ENCODE measurements at places on chromosomes 1 and 21.

GRCh38 chr1:212879947-212880690 lies 22.0 kb downstream of the FLVCR1 start:
- no peak for DNase-seq

DNA sequence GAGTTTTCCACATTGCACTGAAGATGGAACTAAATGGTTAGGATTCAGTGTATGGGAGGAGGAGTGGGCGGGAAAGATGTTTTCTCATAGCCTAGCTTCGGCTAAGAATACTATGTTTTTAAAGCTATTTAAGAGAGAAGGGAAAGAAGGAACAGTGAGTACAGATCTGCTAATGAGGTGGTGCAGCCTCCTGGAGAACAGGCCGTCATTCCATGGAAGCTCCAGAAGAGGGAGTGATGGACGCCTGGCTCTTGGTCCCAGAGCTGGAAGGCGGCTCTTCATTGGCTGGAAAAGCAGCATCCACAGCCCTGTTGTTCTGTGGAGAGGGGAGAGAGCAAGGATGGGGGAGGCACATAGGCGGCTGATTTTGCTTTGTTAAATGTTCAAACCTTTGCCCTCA lies 6.9 kb downstream of the CAMK1G start:
- no peak for DNase-seq

- no peak for DNase-seq
Observed at GRCh38 chr1:67747671-67748546, 62.9 kb downstream of the GADD45A start.

DNA sequence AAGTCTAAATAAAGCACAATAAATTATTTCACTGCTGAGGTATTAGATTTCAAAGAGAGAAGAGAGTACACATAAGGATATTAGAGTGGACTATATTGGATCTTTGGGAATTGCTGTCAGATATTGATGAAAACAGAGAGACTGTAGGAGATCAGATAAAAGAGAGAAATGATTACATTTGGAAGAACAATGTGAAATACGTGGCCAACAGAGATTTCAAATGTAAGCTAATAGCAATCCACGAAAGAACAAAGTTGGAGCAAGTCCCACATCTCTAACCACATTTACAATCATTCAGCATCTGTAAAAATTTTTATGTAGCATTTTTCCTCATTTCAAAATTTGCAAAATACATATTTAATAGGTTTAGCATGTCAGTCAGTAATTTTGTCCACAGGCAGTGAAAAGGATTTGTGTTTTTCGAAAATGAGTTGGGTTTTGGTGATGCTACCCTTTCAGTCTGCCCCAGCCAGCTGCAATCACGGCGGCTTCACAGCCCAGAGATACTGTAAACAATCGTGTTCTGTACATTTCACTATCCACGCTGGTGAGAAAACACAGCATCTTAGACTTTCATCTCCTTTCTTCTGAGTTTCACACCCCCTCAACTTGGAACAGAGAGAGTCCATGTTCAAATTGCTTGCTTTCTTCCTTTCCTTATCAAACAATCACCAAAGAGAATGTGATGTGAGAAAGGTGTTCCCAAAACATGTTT lies 209.1 kb upstream of the LYPLAL1 start:
- DNase-seq = no peak

GRCh38 chr1:226870026-226870400 lies 403 bp upstream of the PSEN2 start:
- DNase-seq = no peak

DNA sequence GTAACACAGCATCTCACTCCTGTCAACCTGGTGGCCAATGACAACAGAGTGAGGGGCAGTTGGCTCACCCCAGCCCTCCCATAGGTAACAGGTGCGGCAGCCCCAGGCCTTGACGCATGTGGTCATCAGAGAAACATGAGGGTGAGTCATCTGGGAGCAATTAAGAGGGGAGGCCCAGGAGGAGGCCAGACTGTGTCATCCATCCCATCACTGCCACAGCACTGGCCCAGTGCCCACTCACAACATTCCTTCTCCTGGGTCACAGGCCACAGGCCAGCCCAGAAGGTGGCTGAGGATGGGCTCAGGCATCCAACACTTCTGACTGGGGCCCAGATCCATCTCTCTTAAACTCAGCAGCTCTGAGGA lies 17.1 kb downstream of the TEX35 start:
- DNase-seq = no peak

DNA sequence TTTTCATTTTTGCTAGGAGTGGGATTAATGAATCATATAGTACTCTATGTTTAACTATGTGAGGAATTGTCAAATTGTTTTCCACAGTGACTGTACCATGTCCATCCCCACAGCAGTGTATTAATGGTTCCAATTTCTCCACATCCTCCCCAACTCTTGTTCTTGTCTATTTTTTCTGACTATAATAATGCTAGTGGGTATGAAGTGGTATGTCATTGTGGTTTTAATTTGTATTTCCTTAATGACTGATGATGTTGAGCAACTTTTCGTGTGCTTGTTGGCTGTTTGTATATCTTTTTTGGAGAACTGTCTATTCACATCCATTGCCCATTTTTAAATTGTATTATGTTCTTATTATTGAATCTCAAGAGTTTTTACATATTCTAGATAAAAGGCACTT lies 10.0 kb upstream of the KPRP start:
- no peak for DNase-seq

GRCh38 chr1:25774206-25774803 lies 25.7 kb upstream of the SELENON start:
- peak; percentile 59 for DNase-seq

DNA sequence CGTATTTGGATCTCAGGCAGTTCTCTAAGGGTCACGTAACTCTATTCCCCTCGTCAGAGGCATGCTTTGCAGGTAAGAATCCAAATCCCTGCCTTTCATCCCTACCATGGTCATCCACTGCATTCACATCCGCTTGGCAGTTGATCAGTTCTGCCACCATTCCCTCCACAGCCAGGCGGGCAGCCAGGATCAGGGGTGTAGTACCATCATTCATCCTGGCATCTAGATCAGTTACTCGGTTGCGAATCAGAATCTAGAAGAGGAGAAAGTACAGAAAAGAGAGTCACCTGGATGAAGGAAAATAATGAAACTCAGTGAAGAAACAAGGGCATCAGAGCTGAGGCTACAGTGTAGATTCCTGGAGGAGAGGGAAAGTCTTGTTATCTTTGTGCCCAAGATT lies 22.0 kb upstream of the ADAM30 start:
- no peak for DNase-seq

GRCh38 chr1:208156741-208157140 lies 87.4 kb downstream of the PLXNA2 start:
- DNase-seq = no peak

- DNase-seq = peak; percentile 13
Observed at GRCh38 chr21:28522014-28522799, 470.5 kb downstream of the LTN1 start.

GRCh38 chr1:211643324-211644212 lies 31.9 kb downstream of the NEK2 start:
- DNase-seq = peak; percentile 74

GRCh38 chr1:3211582-3212375 lies 142.8 kb downstream of the PRDM16 start:
- peak; percentile 15 for DNase-seq

- no peak for DNase-seq
Observed at GRCh38 chr1:63928186-63929105, 154.6 kb downstream of the ROR1 start.

- no peak for DNase-seq
Observed at GRCh38 chr1:175822580-175822979, 79.2 kb upstream of the TNR start.

GRCh38 chr1:52026278-52026677 lies 7.3 kb downstream of the KTI12 start:
- no peak for DNase-seq

DNA sequence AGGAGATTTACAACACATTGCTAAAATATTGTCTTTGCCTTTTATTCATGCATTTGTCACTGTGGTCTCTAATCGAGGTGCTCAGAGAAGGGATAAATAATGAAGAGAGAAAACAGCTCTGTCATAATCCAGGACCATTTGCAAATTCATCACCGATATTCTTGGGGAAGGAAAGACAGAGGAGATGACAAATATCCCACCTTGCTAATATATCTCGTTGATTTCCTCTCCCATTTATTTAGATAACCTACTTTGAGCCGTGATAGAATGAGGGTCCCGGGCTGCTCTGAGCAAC lies 86.9 kb downstream of the PRDM16 start:
- DNase-seq = no peak

DNA sequence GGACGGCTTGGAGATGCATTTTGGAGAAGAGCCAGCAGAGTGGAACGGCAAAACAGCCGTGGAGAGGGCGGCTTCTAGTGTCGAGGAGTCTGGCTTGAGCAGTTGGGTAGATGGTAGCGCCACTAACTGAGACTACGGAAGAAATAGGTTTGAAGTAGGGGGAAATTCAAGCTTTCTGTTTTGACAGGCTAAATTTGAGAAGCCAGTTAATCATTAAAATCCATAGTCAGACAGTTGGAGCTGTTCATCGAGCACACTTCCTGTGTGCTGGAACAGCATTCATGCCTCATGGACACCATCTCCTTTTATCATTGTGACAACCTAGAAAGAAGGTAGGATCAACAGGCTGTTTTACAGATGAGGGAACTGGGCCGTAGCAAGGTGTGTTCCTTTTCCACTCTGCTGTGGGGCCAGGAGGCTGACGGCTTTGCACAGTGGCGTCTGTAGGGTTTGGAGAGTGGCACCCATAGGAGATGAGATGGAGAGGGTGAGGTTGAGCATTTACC lies 3.4 kb upstream of the PKLR start:
- no peak for DNase-seq

DNA sequence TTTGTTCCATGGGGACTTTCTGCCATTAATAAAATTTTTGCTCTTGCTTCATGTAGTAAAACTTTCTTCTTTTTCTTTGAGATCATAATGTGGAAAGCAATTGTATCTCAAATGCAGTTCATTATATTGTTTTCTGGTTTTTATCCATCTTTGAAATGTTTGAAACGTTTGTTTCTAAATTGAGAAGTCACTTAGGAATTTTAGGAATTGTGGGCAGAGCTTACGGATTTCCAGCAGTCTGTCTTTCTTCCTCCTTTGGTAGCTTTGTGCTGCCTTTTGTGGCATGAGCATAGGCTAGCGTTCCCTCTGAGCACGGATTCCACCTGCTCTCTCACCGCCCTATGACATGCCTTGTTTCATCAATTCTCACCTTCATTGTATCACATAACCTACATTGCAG lies 2.9 kb upstream of the ST6GALNAC5 start:
- no peak for DNase-seq

- peak; percentile 61 for DNase-seq
Observed at GRCh38 chr1:50704126-50704525, 255.9 kb downstream of the FAF1 start.

- no peak for DNase-seq
Observed at GRCh38 chr1:4689941-4690635, 35.7 kb downstream of the AJAP1 start.

GRCh38 chr1:159937054-159937750 lies 8.2 kb downstream of the IGSF9 start:
- no peak for DNase-seq

GRCh38 chr1:248231117-248231516 lies at the start of gene OR2M4:
Gene OR2M4, plus strand, starts transcription at chr1:248231417. Its CDS starts 7,512 bp downstream, at chr1:248238929.
- no peak for DNase-seq

DNA sequence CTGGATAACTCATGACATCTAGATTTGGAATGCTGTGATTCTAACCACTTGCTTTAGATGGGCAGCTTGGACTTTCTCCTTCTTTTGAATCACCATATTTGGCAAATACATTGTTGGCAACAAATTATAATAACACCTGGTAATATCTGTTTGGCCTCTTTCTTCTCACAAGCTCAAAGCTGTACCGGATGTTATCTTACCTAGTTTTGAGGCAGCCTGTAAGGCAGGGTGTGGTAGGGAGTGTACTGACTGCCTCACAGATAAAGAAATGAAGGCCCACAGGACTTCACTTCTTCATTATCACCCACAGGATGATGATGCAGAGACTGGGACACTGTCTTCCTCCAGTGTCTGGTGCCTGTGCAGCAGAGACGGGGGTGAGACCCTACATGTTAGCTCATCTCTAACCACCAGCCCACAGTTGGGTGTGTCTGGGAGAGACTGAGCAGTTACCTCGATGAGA lies 28.5 kb downstream of the TUFT1 start:
- DNase-seq = peak; percentile 38

- DNase-seq = peak; percentile 81
Observed at GRCh38 chr21:45830221-45830640, 151.3 kb upstream of the COL6A1 start.

DNA sequence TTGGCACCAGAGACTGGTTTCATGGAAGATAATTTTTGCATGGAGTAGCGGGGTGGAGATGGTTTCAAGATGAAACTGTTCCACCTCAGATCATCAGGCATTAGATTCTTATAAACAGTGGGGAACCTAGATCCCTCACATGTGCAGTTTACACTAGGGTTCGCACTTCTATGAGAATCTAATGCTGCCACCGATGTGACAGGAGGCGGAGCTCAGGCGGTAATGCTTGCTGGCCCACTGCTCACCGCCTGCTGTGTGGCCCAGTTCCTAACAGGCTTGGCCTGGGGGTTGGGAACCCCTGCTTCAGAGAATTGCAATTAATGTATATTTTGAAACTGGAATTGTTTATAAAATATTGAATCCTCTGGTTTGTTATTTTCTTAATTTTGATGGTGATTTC lies 92.1 kb downstream of the NRIP1 start:
- no peak for DNase-seq

GRCh38 chr1:22850681-22851080 lies 122.0 kb downstream of the LACTBL1 start:
- DNase-seq = no peak

DNA sequence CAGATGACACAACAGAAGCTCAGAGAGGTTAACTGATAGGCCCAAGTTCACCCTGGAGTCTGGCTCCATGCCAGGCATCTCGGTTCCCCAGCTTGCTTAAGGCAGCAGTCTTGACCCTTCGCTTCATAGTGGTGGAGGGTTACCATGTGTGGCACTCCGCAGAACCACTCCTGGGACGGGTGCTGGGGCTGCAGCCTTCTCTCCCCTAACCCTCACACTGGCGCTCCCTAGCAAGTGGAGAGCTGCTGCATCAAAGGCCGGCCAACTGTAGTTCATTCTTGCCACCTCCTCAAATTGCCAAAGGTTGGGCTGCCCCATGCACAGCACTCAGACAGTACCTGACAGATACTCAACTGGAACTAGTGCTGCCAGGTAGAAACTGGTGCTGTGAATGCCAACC lies 70.2 kb upstream of the KCND3 start:
- DNase-seq = no peak

DNA sequence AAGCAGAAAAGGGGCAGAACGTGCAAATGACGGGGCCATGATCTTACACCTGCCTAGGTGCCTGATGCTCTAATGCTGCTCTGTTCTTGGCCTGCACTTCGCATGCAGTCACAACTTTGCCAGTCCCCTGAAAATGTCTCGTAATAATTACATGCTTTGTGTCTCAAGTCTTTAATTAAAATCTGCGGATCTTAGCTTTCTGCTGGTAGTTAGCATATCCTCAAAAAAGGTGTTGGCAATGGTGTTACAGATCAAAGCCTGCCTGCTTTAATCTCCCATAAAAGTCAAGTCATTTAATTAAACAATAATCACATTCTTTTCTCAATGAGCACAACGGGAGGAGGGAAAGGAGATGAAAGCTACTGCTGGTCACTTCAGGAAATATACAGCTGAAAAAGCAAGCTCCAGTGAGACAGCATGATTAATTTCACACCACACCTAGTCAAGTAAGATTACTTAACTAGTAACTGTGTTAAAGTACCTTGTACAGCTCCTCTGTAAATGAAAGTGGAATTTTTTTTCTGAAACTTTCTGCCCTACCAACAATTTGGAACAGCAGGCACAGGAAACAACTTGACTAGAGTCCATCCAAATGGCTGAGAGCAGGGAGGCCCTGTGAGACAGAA lies 45.8 kb downstream of the STX6 start:
- DNase-seq = no peak
